Mammary epithelial cell (primary cell): ENCODE measurements at places on chromosomes 5 and 9. TPM values are rescaled to one million over a fixed set of nuclear protein-coding genes. Genes with fewer than 3 reads are reported as not detected.
A peak's percentile ranks its signal among the peaks of the same experiment; 100 is the strongest.

DNA sequence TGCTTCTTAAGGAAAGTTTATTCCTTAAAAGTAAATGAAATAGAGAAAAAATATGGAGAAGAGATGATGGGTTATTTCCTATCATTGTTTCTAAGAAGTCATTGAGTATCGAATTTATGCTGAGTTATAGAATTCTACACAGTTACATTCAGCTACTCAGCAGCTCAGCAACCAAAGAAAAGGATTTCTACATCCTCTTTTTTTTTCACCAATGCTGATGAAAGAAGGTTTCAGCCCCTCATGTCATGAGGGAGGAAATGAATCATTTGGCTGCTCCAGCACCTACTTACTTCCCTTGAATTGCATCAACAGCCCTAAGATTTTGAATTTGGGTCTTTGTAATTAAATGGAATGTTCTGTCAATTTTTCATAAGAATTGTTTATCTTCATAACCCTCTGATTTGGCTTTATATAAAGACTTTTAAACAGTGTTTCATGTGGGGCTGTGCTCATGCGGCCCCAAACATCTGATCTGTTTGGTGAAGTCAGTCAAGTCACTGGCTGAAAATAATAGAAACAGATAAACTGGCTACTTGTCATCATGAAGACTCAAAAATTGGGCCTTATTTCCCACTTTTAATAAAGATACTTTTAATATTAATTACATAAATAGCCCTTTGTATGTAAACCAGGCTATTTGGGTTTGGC lies 18.5 kb upstream of the SNX2 start:
- peak; percentile 75 for DNase-seq

GRCh38 chr9:105284463-105284862 lies 40.0 kb downstream of the SLC44A1 start:
- DNase-seq: no peak

DNA sequence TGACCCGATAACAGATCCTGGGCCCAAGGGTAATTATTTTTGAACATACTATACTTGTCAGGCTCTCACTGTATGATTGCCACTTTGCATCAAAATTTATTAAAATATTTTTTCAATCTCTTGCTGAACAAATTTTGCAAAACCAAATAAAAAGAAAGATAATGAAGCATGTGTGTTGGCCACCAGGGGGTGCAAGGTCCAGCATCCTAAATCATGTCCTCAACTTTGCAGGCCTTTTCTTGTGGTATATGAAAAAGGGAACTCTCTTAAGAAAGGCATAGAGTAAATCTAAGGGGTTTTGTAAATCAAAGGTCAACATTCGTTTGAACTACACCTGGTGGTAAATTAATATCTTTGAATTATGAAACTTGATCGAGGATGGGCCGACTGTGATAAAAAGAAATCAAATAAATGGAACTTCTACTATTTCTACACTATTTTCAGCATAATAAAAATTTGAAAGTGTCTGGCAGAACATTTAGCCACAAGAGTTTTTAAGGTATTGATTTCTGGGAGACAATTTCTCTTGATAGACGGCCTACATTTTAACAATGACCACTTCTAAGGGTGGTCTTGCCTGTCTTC lies 676.5 kb downstream of the DMRTA1 start:
- peak; percentile 4 for DNase-seq

DNA sequence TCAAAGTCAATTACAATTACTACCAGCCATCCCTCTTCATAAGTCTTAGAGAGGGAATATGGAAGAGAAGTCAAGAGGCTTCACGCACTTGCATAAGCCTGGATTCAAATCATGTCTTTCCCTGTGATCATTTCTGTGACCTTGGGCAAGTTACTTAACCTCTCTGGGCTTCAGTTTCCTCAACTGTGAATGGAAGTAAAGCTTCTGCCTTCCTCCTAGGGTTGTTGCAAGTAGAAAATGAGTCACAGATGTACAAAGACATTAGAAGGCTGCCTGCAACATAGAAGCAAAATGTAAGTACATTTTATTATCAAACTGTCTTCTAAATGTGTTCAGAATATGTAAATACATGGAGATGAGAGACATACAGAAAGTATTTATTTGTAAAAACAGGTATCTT lies 42.3 kb upstream of the SEMA6A start:
- DNase-seq: no peak

GRCh38 chr5:174271316-174271715 lies 225.8 kb downstream of the NSG2 start:
- no peak for DNase-seq

GRCh38 chr9:127567730-127568617 lies 44.1 kb upstream of the STXBP1 start:
- DNase-seq: no peak

Gene FCN2
- not detected for polyA plus RNA-seq
